ENCODE measurements at places on chromosomes 13 and 19. TPM values are rescaled to one million over a fixed set of nuclear protein-coding genes. Genes with fewer than 3 reads are reported as not detected.
A peak's percentile ranks its signal among the peaks of the same experiment; 100 is the strongest.

GRCh38 chr19:2015608-2015950, at the start of gene BTBD2:
Gene BTBD2 (minus strand): TSS chr19:2015714. CDS start chr19:2015703, 11 bp downstream.
- H3K36me3 ChIP-seq: peaks cover 14% of the 10 kb centered on the region
- no peak for DNase-seq
- peaks cover 12% of the 10 kb centered on the region for H3K4me1 ChIP-seq

Gene BST2
- 201 TPM for total RNA-seq

GRCh38 chr13:93982179-93982918, 497.1 kb downstream of the DCT start:
- no peaks in the 10 kb centered on the region for H3K4me1 ChIP-seq
- no peaks in the 10 kb centered on the region for H3K36me3 ChIP-seq
- H3K27ac ChIP-seq: no peak overlapping the region
- H3K27me3 ChIP-seq: no peaks in the 10 kb centered on the region

GRCh38 chr13:95642028-95642621, 2.4 kb downstream of the DZIP1 start:
- peak; percentile 38 for DNase-seq
- no peaks in the 10 kb centered on the region for H3K36me3 ChIP-seq
- H3K27ac ChIP-seq: no peak overlapping the region
- no peak overlapping the region for H3K4me3 ChIP-seq
- H3K4me1 ChIP-seq: peaks cover 8% of the 10 kb centered on the region

DNA sequence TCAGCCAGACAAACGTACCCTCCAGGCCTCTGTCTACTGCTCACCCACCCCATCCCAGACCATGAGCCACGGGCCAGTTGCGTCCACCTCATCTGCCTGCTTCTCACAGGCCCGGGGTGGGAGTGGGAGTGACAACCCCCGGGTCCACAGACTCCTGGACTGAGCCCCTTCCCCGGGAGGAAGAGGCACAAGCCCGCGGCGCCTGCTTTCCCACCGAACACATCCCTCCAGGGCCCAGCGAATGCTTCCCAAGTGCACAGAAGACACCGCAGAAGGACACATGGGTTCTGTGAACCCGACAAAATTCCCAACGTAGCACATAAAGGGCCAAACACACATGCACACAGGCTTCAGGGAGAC, 18.0 kb upstream of the PLPP2 start:
- H3K4me3 ChIP-seq: no peak overlapping the region
- H3K27ac ChIP-seq: no peak overlapping the region
- H3K27me3 ChIP-seq: no peaks in the 10 kb centered on the region
- peaks cover 11% of the 10 kb centered on the region for H3K36me3 ChIP-seq
- no peak for DNase-seq

DNA sequence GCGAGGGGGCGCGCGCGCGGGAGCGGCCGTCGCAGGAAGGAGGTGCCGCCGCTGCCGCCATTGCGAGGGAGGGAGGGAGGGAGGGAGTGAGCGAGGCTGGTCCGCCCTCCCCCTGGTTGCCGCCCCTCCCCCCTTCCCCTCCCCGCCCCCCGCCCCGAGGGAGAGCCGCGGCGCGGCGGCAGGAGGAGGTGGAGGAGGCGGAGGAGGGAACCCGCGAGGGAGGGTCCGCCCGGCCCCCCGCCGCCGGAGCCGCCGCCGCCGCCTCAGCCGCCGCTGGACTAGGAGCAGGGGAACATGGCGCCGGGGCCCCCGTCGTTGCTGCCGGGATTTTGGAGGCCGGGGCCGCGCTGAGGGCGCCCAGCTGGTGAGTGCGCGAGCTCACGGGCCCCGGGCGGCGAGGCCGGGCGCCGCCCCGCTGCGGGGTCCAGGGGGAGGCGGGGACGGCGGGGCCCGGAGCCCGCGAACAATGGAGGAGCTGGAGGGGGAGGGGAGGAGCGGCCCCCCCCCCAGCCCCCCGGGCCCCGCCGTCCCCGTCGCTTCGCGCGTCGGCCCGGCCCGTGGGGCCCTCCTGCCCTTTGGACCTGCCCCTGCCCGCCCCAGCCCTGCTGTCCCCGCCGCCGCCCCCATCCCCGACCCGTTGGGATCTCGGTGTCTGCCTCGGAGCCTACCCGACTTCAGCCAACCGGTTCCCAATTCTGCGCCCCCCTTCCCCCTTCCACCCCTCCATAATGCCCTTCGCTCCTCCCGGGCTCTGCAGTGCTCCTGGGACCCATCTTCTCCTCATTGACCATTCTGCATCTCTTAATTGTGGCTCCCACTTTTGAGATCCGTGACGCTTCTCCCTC, at the start of gene ARHGAP35:
Gene ARHGAP35 (plus strand): TSS at position 152 of the 845 bp plus-strand sequence. CDS start 57,679 bp downstream, outside the sequence.
- peak within 1 kb of the TSS; percentile 88 for H3K27ac ChIP-seq
- peak within 1 kb of the TSS; percentile 83 for H3K4me3 ChIP-seq
- no peaks in the 10 kb centered on the region for H3K27me3 ChIP-seq
- peaks cover 19% of the 10 kb centered on the region for H3K4me1 ChIP-seq
- no peak for DNase-seq
- H3K36me3 ChIP-seq: peaks cover 6% of the 10 kb centered on the region

GRCh38 chr19:43784981-43785808, 4.4 kb upstream of the KCNN4 start:
- peaks cover 10% of the 10 kb centered on the region for H3K27me3 ChIP-seq
- peak; percentile 59 for DNase-seq
- H3K27ac ChIP-seq: peak overlapping the region; percentile 95

DNA sequence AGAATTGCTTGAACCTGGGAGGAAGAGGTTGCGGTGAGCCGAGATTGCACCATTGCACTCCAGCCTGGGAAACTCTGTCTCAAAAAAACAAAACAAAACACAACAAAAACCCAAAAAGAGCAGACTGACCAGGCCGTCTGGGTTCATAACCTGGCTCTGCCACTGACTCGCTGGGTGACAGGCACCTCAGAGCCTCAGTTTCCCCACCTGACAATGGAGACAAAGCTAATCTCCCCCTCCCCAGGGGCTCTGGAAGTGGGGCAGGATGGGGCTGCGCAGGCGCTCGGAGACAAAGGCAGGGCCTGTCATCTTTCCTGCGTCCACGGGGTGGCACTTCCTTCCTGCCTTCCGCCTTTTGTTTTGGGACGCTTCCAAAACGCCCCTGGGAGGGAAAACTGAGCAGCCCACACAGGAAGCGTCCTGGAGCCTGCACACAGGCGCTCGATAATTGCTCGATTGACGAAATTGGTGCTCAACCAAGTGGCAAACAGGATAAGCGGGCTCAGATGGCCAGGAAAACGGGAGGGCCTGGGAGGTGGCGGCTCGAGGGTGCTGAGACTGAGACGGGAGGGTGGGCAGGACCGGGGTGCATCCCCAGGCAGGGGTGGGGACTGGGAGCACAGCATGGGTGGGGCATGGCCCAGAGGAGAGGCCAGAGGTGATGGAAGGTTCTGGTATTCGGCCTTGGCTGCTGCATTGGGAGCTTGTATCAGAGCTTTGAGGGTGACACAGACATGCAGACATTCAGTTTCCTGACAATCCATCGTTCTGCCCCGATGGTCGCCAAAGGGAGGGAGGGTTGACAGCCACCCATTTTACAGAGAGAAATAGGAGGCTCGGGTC, 17.8 kb downstream of the SPC24 start:
- no peak overlapping the region for H3K27ac ChIP-seq
- H3K4me1 ChIP-seq: peaks cover 12% of the 10 kb centered on the region
- peak; percentile 55 for DNase-seq
- peaks cover 2% of the 10 kb centered on the region for H3K27me3 ChIP-seq

Gene PINLYP
- total RNA-seq: 11.7 TPM

Gene ONECUT3
- not detected for total RNA-seq
